Heart left ventricle (tissue), 16 donors: ENCODE measurements at places on chromosomes 6 and 20. TPM values are rescaled to one million over a fixed set of nuclear protein-coding genes. Genes with fewer than 3 reads are reported as not detected.

SCRT2 gene
- not detected for total RNA-seq

SLC22A2 gene
- total RNA-seq, result not detected

NEDD9 gene
- total RNA-seq, result 14.3 TPM

TM9SF4 gene
- total RNA-seq, result 25.6 TPM

TEAD3 gene
- 25.8 TPM for total RNA-seq

ARFGEF3 gene
- 2.5 TPM for total RNA-seq

EDN3 gene
- total RNA-seq, result not detected

AGER gene
- total RNA-seq, result not detected

GPSM3 gene
- 3.8 TPM for total RNA-seq

MOXD1 gene
- 4.1 TPM for total RNA-seq

SPTLC3 gene
- 7.9 TPM for total RNA-seq

DTD1 gene
- total RNA-seq, result 16.7 TPM

PPP1R14C gene
- total RNA-seq, result 85.3 TPM

BTNL2 gene
- total RNA-seq, result not detected
